Activated CD4-positive, alpha-beta T cell treated with anti-CD3 and anti-CD28 coated beads for 36 hours (primary cell): ENCODE measurements at places on chromosomes 2 and 18. TPM values are rescaled to one million over a fixed set of nuclear protein-coding genes. Genes with fewer than 3 reads are reported as not detected.

The ICA1L gene
- total RNA-seq, result 8.2 TPM

DNA sequence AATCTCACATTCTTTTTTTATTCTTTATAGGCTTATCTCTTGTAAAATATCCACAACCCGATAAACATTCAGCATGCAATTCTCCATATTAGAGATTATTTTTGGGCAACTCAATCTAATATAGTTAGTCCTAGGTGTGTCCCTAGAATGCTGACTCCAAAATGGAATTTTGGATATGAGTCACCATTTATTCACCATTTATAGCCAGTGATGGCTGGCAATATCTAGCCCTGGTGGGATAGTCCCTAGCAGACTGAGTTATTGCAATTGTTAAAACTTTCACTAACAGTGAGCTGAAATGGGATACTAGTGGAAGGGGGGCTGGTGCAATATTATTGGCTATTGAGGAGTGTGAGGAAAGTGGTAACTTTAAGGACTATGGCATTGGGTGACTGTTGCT lies 401.6 kb downstream of the SLC4A3 start:
- no peak for DNase-seq

The DLGAP1 gene
- total RNA-seq, result 0.14 TPM

The FSHR gene
- not detected for total RNA-seq

The NEU2 gene
- not detected for total RNA-seq

DNA sequence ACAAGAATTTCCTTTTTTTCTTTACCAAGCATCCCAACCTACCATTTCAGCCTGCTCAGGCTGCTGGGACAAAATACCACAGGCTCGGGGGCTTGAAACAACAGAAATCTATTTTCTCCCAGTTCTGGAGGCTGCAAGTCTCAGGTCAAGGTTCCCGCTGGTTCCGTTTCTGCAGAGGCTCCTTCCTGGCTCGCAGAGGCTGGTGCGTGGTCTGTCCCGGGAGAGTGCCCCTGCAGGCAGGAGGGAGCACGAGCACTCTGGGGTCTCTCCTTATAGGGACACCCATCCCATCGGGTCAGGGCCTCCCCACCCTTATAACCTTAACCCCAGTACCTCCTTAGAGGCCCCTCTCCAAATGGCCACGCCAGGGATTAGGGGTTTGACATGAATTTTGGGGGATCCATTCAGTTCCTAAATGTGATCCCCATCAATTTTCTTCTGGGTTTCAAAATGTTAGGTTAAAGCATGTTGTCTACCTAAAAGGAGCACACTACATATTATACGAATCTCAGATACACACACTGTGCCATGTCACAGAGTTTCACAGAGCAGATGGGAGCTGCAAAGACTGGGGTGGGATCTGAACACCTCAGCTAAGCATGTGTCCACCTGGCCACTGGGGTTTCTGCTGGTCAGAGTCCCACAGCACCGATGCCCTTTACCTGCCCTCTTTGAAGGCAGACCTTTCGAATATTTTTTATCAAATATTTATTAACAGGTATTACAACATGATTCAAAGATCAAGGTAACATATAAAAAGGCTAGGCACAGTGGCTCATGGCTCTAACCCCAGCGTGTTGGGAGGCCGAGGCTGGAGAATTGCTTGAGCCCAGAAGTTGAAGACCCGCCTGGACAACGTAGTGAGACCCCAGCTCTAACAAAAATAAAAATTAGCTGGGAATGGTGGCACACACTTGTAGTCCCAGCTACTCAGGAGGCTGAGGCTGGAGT lies 17.6 kb upstream of the ADI1 start:
- DNase-seq, result peak; percentile 40

GRCh38 chr18:21230436-21230835 lies 11.6 kb upstream of the GREB1L start:
- DNase-seq, result no peak

GRCh38 chr2:175976391-175977157 lies 25.5 kb downstream of the LNPK start:
- DNase-seq, result no peak

The CIB4 gene
- total RNA-seq, result not detected

- no peak for DNase-seq
Observed at GRCh38 chr2:239506101-239506857, 105.5 kb upstream of the HDAC4 start.

GRCh38 chr2:46615555-46615954 lies 136.2 kb downstream of the TMEM247 start:
- no peak for DNase-seq

GRCh38 chr2:196113061-196113974 lies 44.7 kb upstream of the DNAH7 start:
- DNase-seq, result no peak

The PLGLB2 gene
- total RNA-seq, result 0.96 TPM

The MAPK4 gene
- total RNA-seq, result not detected

The REG3G gene
- not detected for total RNA-seq

- DNase-seq, result no peak
Observed at GRCh38 chr2:209473930-209474419, 50.1 kb downstream of the MAP2 start.

DNA sequence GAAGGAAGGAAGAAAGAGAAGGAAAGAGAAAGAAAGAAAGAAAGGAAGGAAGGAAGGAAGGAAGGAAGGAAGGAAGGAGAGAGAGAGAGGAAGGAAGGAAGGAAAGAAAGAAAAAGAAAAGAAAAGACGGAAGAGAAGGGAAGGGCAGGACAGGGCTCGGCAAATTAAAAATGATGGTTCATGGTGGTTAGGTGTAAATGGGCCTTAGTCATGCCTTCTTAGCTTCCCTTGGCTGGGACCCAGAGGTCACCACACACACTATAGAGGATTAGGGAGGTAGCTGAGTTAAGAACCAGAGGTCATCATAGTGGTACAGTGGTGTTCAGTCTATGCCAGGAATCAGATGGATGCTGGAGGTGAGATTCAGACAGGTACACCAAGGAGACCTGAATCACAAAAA lies 9.3 kb upstream of the ATL2 start:
- no peak for DNase-seq

GRCh38 chr2:20291106-20291564 lies 59.5 kb downstream of the PUM2 start:
- DNase-seq, result peak; percentile 46

DNA sequence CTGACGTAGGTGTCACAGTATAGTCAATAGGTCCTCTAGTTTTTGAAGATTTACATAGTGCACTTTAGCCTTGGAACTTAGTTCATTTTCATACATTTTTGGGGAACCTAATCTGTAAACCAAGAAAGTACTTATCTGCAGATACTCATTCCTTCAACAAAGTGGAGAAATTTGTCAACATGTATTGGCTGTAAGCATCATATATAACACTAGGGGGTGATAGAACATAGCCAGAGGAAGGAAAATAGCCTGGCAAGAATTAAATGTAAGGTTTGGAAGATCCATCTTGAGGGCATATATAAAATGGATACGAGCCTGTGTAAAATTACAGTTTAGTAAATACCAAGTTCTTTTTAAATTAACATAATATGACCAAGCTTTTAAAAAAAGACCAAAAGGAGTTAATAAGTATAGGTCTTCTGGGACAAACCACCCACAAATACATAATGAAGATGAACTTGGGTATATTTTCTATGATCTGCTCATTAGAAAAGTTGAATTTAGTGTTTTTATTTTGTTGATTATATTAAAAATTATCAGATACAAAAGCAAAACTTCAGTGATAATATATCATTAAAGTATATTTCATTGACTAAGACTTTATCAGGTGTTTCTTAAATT lies 18.2 kb downstream of the RPL37A start:
- DNase-seq, result no peak

GRCh38 chr2:197152451-197153228 lies 157.9 kb downstream of the ANKRD44 start:
- no peak for DNase-seq

The SFTPB gene
- not detected for total RNA-seq

The DPP4 gene
- 15.9 TPM for total RNA-seq

GRCh38 chr2:144099340-144099739 lies 420.6 kb downstream of the ZEB2 start:
- no peak for DNase-seq

The AQP4 gene
- not detected for total RNA-seq

DNA sequence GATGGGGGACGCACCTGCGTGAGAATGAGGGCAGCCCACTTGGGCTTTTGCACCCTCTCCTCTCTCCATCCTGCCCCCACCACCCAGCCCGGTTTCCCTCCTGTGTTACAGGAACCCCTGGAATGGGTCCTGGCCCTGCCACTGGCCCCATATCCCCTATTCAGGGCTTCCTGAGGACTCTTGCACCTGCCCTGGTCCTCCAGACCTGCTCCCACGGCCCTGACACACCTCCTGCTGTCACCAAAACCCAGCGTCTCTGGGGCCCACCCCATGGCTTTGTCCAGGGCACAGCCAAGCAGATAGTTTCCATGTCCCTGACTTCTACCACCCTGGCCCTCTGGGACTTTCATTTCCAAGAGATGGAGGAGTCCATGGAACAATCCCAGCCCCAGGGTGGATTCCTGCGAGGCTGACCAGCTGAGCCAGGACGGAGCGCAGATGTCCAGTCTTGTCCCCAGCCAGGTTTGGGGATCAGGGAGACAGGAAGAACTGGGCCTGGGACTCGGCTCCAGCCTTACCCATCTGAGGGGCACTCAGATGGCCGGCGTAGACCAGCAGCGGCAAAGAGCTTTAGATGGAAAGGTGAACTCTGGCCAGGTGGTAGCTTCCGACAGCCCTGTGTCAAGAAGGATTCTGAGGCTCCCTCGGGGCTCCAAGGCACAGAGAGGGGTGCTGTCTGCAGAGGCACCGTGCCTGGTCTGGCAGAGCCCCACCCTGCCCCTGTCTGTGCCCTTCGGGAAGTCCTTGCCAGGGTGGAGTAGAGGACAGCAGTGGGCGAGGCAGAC lies 12.0 kb downstream of the GPR35 start:
- no peak for DNase-seq

DNA sequence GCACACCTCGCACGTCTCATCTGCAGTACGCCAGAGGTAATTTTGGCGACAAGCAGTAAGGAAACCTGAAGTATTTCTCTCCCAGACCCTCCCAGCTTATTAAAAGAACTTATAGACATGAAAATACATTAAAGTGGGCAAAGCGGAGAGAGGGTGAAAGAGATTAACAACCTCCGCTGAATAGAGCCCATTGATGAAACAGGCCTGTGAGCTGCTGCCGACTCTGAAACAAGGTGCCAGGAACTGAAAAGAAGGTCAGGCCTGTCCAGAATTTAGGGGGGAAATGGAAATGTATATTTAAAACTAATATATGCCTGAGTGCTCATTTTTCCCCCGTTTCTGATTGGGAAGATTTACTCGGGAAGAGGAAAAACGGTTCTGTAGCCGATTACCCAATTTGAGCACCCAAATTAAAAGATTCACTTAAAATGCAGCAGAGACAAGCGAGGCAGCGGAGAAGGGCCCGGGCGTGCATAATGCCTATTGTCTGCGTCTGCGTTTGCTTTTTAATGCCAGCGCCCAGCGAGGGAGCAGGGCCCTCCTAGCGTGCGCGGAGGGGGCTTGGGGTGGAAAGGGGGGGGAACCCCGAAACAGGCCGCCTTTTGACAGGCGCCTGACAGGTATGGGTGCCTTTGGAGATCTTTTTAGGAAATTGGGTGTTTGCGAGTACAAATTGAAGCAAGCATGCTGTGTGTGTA lies 316.2 kb downstream of the GBX2 start:
- DNase-seq, result no peak

DNA sequence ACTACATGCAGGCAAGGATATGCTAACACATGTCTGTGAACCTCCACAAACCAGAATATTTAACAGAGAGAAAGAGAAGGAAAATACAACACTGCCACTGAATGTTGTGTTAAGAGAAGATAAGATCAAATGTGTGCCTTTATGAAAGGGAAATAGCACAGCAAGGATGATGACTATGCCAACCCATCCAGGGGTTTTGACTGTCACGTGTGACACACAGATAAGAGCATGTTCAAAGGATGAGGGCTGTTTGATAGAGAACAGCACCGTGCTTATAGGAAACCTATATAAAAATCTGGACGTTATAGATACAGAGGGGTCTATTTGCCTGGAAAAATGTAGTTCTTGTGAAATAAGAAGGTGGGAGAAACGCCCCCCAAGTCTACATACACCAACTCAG lies 911.8 kb downstream of the CPS1 start:
- DNase-seq, result no peak

- DNase-seq, result no peak
Observed at GRCh38 chr18:73774811-73775509, 372.7 kb downstream of the FBXO15 start.

DNA sequence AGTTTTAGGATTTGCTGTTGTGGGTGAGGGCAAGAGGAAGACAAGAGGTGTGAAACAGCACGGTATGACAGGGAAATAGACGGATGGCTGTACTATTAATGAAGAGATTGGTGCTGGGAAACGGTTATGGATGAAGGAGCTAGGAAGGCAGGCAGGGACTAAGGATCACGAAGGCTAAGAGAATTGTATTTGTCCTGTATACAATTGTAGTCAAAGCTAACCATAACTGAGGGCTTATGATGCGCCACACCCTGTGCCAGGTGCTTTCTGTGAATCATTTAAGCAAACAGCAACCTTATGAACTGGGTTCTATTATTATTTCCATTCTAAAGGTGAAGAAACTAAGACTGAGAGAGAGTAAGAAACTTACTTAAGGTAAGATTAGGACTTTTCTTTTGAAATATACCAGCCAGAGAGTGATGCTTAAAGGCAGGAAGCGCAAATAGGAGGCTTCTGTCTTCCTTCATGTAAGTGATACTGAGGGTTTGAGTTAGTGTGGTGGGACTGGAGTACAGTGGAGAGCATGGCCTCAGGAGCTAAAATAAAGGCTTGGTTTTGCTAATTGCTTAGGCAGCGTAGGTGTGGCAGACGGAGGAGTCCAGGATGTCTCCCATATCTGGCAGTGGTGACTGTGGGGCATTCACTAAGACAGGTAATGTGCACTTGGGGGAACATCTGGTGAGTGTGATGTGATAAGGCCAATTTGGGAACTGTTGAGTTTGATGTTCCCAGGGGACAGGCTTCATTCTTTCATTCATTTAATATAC lies 85.8 kb downstream of the PLEKHM3 start:
- no peak for DNase-seq

- no peak for DNase-seq
Observed at GRCh38 chr2:217120429-217120828, 260.6 kb upstream of the TNP1 start.

DNA sequence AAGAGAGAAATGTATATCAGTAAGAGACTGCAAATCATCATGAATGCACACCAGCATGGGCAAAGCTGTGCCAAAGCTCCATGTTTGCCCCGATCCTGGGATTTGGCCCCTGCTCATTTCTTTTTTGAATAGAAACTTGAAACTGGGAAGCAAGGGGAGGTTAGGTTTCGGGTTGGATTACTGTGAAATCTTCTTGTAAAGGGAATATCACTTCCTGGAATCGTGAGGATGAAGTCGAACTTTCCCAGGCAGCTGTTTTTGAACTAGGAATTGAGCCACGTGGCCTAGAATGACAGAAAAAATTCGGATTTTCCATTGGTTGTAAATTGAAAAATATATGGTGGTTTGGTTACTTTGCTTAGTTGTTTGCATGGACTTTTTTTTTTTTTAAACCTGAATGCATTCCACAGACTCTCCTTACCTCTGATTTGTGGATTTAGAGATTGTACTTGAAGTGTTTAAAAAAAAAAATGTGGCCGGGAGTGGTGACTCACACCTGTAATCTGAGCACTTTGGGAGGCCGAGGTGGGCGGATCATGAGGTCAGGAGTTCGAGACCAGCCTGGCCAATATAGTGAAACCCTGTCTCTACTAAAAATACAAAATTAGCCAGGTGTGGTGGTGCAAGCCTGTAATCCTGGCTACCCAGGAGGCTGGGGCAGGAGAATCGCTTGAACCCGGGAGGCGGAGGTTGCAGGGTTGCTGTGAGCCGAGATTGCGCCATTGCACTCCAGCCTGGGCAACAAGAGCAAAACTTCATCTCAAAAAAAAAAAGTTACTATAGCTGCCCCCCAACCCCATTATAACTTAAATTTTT lies 32.1 kb downstream of the GRHL1 start:
- DNase-seq, result no peak
